ENCODE measurements at places on chromosomes 4 and X.

GRCh38 chr4:101252721-101253120 lies 94.6 kb downstream of the PPP3CA start:
- DNase-seq: no peak

GRCh38 chr4:38993683-38994082 lies 38.5 kb downstream of the TMEM156 start:
- DNase-seq: no peak

- DNase-seq: no peak
These were observed 339.6 kb upstream of the PCDH10 start for GRCh38 chr4:132809298-132810032.

DNA sequence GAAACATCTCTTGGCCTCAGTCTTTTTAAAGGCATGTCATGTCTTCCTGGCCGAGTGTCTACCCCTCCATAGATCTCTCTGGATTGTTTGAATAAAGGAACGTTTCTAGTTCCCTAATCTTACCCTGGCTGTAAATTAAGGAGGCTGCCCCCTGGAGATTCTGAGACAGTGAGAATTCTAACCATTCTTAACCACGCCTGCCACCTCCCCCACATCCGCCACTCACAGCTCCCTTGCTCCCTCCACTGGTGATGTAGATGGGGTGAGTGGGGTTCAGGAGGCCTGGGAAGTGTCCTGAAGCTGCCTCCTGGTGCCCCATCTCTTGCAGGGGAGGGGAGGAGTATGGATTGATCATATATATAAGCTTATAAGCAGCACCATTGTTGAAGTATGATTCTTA lies 48.0 kb upstream of the TRIM2 start:
- DNase-seq: peak; percentile 26

- no peak for DNase-seq
These were observed 391.5 kb downstream of the SPOCK3 start for GRCh38 chr4:166842795-166843261.

DNA sequence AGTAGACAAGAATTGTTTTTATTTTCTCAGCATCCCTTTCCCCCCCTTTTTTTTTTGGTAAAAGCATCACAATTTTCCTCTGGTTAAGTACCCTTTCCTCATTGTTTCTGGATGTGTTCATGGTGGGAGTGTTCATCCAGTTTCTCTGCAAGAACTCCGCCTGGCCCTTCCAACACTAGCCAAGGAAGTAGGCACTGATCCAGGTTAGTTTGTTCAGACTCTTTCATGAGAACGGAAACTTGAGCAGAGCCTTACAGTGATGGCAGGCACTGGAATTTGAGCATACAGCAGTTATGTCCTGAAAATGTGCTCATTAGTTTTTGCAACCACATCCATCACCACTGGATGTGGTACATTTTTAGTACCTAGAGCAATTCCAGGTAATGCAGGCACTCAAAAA lies 336.1 kb upstream of the BOD1L1 start:
- no peak for DNase-seq

DNA sequence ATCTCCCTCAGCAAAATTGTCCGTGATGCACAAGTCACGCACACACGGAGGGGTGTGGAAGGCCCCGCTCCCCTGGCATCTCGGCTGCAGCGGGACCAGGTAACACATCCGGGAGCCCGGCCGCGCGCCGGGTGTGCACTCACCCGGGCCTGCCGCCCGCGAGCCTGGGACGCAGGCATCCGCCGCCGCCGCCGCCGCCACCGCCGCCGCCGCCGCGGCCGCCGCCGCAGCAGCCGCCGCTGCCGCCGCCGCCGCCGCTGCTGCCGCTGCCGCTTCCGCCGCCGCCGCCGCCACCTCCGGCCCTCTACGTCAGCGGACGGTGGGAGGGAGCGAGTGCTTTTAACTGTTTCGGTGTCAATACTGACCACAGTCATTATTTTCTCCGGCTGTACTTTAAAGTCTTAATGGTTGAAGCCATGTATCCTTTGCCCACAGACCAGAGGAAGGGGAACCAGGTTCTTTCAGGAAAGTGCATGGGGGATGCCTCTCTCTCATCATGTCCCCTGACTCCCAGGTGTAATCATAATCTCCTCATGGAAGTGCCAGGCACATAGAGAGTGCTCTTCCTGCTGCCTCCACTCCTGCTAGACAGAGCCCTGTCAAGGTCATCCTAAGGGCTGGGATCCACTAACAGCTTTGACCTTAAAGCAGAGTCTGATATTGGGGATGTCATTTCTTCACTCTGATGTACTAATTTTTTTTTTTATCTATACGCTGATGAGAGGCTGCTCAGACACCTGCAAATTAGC lies 38.0 kb downstream of the MAGEE2 start:
- DNase-seq: no peak

DNA sequence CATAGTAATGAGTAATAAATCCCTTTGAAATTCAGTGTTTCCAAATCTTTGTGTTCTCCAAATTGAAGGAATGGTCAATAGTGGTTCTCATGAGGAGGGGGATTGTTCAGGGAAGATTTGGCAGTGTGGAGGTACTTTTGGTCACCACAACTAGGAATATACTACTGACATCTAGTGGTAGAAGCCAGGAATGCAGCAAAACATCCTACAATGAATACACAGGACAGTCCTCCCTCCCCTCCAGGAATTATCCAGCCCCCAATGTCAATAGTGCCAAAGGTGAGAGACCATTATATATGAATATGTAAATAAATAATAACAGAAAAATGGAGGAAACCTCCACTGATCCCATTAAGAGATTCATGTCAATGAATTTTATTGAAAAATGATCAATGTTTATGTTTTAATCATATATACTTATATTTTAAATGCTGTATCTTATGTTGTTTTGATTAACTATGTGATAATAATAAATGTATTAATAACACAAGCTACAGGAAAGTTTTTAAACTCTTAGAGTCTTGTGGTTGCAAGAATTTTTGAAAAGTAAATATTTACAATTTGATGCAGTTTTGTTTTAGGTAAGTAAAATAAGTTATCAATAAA lies 14.4 kb upstream of the FAM9A start:
- DNase-seq: peak; percentile 37

DNA sequence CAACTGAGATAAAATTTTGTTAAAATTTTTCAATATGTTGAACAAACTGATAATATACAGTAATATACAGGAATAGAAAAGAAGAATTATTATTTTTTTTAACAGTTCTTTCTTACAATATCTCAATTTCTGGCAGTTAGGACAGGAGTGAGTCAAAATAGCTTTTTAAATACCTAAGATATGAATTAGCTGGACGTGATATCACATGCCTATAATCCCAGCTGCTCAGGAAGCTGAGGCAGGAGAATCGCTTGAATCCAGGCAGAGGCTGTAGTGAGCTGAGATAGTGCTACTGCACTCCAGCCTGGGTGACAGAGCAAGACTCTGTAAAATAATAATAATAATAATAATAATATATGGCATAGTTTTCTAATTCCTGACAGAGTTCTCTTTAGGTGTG lies 1039.3 kb downstream of the STPG2 start:
- no peak for DNase-seq

GRCh38 chr4:134958862-134959261 lies 757.3 kb upstream of the PABPC4L start:
- DNase-seq: no peak

GRCh38 chr4:185515248-185515647 lies 20.1 kb downstream of the PDLIM3 start:
- DNase-seq: no peak

DNA sequence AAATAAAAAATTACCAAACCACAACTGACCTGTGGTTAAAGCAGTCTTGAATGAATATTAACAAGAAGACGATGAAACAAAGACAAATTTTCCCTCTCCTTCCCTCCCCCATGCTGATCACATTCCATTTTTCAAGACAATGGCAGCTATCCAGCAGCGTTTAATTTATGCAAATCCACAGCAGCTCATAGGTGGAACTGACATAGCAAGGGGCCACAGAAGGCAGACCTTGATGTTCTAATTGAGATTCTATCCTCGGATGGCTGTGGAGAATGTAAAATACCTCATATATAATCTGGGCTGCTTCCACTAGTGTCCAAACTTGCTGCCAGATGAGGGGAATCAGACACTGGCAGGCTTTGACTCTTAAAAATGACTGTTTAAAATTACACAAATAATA lies 211.5 kb downstream of the CHRDL1 start:
- DNase-seq: no peak

DNA sequence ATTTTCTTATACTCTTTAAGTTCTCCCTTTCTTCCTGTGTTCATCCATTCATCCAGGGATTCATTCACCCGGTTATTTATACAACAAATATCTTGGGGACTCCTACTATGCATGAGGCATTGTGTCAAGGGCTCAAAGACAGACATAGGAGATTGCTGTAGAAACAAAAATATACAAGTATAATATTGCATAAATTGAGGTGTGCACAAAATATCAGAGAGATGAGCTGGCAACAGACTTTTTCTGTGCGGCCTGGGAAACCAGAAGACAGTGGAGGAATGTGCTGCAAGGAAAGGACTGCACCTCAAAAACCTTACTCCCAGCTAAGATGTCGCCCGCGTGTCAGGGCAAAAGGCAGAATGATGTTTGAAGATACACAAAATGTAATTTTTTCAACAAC lies 9.6 kb downstream of the OTOP1 start:
- DNase-seq: no peak

- no peak for DNase-seq
These were observed 127.0 kb downstream of the ASMT start for GRCh38 chrX:1741816-1742394.

DNA sequence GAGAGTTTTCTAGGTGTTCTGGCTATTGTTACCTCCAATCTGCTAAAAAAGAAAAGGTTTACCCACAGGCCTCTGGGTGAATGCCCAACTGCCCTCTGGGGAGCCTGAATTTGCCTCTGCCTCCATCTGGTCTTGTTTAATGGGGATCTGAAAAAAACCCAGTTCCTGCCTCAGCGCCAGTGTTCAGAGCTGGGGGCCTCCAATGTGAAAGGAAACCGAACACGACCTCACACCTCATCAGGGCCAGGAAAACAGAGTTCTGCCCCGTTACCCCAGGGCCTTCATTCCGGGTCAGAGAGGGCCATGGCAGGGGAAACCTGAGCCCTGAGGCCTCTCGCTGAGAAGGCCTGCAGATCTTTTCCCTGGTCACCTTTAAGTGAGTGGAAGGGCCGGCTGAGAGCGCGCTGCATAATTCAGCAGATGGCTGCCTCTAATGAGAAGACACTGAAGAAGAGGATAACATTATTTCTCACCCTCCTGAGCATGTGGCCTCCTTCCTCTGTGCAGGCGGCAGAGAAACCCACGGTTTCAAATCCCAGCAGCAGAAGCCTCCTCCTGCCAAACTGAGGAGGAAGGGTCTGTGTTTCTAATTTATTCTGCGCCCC lies 6.8 kb downstream of the SEPTIN6 start:
- DNase-seq: no peak

DNA sequence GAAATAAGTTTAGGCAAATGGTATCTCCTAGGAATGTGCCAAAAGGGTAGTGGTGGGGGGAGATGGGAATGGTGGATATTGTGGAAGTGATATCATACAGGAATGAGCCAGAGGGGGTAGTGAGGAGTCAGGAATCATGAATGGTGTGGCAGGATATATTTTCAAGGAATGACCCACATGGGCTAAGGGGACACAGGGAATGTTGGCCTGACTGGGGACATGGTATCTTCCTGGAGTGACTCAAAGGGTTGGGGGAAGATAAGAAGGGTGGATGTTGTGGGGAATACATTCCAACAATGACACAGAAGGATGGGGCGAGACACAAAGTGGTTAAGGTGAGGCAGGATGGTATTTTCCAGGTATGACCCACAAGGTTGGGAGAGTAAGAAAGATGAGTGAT lies 60.6 kb downstream of the MAOA start:
- no peak for DNase-seq

DNA sequence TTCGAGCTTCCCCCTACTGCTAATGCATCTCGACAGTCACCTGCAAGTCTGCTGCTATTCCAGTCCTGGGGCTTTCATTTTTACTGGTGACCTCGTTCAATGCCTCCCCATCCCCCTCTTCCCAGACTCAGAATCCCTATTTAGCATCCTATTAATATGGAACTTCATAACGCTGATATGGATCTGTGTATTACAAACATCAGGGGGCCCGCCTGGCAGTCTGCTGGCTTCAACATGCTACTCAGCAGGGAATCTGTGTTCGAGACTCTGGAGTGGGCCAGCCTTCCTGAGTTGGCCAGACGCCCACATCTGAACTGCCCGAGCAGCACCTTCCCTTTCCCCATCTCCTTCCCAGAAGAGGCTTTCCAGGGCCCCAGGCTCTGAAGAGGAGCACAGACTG lies 173.9 kb upstream of the PPARGC1A start:
- DNase-seq: no peak

DNA sequence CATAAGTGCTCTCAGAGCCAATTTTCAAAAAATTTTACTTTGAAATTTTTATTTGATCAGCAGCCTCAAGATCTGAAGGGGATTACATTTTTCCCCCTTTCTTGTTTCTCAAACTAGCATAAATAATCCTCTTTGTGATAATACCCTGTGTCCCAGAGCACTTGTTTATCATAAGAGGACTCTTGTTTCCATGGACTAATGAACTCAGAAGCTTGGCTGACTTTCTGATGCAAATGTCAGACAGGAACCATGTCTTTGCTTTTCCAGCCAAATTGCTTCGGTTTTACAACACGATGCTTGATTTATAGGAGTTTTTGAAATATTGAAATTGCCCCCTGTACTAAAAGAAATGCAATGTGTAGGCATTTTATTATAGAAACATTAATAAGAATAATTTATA lies 859.3 kb upstream of the LCORL start:
- no peak for DNase-seq

DNA sequence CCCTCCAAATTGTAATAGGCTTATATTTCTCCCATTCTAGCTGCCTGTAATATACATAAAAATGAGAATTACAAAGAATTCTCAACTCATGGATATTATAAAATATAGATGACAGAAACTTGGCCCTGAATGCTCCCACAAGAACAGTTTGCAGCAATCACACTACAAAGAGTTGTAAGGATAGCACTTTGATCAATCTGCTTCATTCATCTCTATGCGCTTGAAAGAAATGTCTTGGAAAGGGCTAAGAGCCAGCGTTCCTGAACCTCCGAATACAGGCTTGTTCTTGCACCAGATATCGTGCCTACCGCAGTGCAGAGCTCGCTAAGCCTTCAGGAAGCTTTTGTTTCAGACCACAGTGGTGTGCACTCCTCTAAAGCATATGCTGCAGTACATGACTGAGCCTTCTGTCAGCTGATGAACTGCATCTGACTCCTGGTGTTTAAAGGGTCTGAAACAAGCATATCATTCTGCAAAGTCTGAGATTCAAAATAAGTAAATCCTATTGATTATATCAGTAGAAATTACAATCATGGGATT lies 417.6 kb upstream of the ZFP42 start:
- DNase-seq: no peak

DNA sequence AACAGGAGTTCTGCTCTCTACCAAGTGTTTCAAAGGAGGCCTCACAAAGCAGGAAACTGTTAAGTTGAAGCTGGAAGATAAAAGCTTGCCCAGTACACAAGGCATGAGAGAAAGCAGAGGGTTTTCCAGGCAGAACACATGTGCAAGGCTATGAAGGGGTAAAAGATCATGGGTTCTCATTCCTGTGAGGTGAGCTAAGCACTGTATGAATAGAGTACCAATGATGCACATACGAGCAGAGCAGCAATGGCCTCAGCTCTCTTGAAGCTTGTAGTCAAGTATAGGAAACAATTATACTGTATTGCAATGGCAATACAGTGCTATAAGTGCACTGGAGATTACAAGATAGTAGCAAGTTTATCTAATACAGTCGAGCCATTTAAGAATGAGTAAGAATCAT lies 18.0 kb downstream of the TTC29 start:
- DNase-seq: no peak

- no peak for DNase-seq
These were observed 31.5 kb downstream of the QDPR start for GRCh38 chr4:17480210-17480927.

- DNase-seq: no peak
These were observed 211.1 kb downstream of the GLUD2 start for GRCh38 chrX:121258545-121258944.
